ENCODE measurements at places on chromosomes 2 and 18. TPM values are rescaled to one million over a fixed set of nuclear protein-coding genes. Genes with fewer than 3 reads are reported as not detected.

LIPG gene
- total RNA-seq, result 2.8 TPM

ANKRD12 gene
- total RNA-seq, result 19.7 TPM

PSMA8 gene
- total RNA-seq, result not detected

DNA sequence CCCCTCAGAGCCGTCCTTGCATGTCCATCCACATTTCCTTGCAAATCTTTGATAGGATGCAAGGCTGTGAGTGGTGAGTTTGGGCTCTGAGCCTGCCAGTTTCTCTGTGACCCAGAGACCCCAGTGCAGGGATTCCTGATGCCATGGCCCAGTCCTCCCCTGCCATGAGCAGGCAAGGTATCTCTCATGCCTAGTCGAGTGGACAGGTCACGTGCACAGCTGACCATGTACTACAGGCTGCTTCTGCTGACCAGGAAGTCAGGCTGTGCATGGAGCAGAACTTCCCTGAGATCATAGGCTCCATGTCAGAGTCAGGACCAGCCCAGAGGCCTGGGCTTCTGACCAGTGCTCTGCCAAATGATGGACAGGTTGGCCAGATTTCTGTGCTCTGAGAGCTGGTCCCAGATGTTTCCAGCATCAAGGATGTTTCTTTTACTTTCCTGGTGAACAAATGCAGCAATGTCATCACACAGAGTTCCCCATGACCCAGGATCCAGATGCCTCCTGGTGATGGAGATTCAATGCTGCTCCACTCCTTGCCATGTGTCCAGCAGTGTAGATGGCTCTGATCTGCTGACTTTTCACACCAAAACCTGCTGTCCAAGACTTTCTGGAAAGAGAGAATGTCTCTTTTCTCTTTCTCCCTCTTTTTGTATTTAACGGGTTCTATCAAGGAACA, 321.6 kb upstream of the HS6ST1 start:
- DNase-seq, result peak; percentile 8

- no peak for DNase-seq
Observed at GRCh38 chr2:27811768-27812167, 40.2 kb downstream of the MRPL33 start.

- no peak for DNase-seq
Observed at GRCh38 chr2:241992753-241993152, 123.2 kb downstream of the RTP5 start.
